Stimulated activated CD8-positive, alpha-beta memory T cell treated with anti-CD3 and anti-CD28 coated beads, Interleukin-7, amount 100 ng/mL, for 1 hour (primary cell): ENCODE measurements at places on chromosomes 6 and 20.

- DNase-seq: no peak
Measured at GRCh38 chr6:15077961-15078360, 167.9 kb upstream of the JARID2 start.

GRCh38 chr6:49072146-49072545 is 390.9 kb downstream of the MMUT start:
- no peak for DNase-seq

DNA sequence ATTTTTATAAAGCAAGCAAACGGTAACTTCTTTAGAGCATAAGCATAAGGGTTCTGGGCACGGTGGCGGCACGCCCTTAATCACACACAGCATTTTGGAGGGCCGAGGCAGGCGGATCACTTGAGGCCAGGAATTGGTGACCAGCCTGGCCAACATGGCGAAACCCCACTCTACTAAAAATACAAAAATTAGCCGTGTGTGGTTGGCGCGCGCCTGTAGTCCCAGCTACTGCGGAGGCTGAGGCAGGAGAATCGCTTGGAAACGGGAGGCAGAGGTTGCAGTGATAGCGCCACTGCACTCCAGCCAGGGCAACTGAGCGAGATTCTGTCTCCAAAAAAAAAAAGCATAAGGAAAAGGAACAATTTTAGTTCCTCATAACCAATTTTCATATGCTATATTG is 2.6 kb downstream of the SENP6 start:
- no peak for DNase-seq

DNA sequence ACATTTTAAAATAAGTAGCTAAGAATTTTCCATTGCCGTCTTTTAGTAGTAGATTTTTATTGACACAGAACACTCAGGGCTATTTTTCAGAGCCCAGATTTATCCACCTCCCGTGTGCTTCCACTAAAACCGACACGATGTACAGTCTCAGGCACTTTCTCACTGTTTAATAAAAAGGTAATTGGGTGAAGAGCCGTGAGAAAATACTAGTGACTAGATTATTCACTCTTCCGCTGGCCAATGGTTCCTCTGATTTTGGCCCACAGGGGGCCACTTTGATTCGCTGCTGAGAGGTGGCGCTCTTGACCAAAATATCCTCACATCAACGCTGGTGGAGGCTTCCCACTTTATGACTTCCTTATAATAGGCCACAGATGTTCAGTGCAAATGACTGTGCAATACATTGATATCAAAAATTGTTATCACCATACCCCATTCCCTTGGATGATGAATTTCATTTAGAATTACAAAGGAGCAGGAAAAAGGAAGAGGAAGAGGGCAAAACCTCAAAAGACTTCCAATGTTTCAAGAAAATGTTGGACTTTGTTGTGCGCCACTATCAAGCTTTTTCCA is 12.3 kb upstream of the HDDC2 start:
- DNase-seq: no peak

DNA sequence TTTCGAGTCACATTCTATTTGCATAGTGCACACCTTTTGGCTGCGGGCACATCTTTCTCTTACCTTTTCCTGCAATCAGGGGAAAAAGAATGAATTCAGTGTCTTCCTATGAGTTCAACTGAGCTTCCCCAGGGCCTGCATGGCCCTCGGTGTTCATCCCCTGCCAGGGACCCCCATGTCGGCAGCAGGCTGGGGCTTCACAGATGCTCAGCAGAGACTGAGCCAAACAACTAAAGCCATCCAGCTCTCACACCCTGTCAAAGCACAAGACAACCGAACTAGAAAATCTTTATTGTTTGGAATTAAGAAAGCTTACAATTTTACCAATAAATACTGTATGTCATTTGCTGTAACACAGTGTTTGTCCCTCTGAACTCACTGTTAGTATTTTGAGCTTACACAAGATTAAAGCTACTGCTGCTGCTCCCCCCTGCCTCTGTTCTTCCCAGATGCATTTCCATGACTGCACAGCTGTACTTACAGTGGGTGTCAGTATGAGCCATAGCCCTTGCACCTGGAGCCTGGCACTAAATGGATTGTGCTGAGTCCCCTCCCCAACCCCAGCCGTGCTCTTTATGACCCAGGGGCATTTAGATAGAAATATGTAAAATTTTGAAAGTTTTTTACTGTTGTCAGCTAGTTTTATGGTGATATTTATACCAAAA is 205.8 kb downstream of the TMEM242 start:
- DNase-seq: no peak

DNA sequence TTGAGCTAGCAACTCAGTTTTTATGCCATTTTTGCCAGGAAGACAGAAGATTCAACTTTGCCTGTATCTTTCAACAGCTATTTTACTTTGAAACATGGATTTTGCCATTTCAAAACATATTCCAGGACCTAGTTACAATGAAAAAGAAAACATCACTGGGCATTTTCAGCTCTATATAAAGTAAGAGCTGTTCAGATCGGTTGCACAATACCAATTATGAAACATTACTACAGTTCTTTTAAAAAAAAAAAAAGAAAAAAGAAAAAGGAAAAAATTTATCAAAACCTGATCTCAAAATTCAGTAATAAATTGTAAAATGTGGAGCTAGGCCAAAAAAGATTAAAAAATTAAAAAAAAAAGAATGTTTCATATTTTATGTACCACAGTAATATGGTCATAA is 15.6 kb downstream of the BCLAF1 start:
- DNase-seq: no peak

DNA sequence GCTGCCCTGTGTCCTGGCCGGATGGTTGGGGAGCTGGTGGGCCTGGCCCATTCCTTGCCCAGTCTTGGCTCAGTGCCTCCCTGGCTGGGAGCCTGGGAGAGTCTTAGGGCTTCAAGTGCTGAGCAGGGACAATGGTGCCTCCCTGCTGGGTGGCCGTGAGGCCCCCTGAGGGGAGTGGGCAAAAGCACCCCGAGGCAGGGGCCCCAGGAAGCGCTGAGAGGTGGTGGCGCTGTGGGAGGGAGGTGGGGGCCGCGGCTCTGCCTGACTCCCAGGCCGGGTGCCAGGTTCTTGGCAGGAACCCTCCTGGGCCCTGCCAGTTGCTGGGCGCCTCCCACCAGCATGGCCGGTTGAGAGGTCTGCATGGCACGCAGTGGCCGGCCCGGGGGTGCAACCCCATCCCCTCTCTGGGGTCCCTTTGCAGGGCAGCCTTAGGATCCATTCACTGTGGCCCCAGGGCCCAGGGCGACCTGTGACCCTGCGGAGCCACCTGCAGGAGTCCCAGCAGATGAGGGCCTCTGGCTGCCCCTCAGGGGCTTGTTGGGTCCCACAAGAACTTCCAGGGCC is 9.2 kb upstream of the RPS21 start:
- DNase-seq: no peak

- no peak for DNase-seq
Measured at GRCh38 chr6:119929121-119929520, 579.6 kb upstream of the MAN1A1 start.

DNA sequence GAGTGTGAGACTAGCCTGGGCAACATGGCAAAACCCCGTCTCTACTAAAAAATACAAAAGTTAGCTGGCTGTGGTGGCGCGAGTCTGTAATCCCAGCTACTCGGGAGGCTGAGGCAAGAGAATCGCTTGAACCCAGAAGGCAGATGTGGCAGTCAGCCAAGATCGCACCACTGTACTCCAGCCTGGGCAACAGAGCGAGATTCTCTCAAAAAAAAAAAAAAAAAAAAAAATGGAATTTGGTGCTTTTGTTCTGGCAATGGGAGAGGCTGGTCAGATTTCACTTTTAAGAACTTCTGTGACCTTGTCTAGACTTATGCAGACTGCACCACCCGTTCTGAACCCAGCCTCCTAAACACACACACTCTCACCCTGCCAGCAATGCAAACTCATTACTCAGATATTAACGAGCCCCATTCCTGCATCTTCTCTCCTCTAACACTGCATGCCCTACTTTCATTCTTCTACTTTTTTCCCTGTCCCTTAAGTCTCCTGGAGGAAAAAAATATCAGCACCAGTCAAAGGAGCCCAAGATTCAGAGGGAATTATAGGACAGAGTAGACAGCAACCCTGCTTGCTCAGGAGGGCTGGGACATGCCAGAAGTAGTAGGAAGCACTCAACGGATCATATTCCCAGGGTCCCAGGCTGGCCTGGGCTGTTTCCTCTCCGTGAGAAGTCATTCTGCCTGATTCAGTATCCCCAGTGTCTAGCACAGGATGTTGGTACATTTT is 4.4 kb downstream of the MOCS1 start:
- no peak for DNase-seq

GRCh38 chr6:105321728-105322127 is 81.2 kb downstream of the PREP start:
- no peak for DNase-seq

GRCh38 chr6:84773431-84774156 is 9.2 kb upstream of the TBX18 start:
- DNase-seq: no peak

GRCh38 chr20:56566621-56567020 is 33.6 kb downstream of the FAM209B start:
- no peak for DNase-seq

- DNase-seq: no peak
Measured at GRCh38 chr20:59055302-59055701, 12.7 kb upstream of the PRELID3B start.

- no peak for DNase-seq
Measured at GRCh38 chr20:63802469-63803240, 28.4 kb downstream of the ZBTB46 start.

DNA sequence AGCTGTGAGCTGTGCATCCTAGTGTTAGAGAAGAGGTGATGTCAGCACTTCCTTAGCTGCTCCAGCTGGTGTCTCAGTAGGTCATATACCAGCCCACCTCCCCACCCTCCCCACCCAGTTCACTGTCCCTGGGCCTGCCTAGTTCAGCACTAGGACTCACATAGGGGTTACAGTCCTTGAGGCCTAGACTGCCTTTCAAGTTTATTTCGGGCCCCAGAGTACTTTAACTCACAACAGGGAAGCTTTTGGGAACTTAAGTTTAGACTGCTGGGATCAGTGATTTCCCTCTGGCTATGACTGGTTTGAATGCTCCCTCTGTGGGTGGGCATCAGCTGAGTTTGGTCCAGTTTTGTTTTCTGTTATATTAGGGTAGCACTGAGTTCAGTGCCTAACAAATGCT is 139.2 kb upstream of the MMS22L start:
- DNase-seq: no peak

GRCh38 chr20:19915111-19915798 is 101.9 kb upstream of the NAA20 start:
- DNase-seq: no peak

DNA sequence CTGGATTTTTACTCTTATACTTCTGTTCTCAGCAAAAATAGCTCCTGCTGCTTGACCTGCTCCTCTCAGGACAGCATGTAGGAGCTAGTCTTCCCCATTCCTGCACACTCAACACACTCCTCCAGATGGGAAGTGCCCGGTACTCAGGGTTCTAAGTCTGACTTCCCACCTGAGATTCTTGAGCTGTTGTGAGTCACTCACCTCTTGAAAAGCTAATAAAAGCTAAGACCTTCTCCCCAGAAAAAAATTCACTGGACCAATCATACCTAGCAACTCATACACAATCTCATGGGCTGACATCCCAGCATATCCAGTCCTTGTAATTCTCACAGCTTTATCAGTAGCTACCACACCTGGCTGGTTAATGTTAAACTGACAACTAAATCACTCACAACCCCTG is 53.5 kb downstream of the TRPC4AP start:
- DNase-seq: no peak

GRCh38 chr6:166330612-166331011 is 11.7 kb downstream of the SFT2D1 start:
- DNase-seq: no peak

GRCh38 chr20:51937779-51938178 is 135.5 kb upstream of the SALL4 start:
- no peak for DNase-seq

GRCh38 chr6:139834232-139834631 is 459.8 kb upstream of the CITED2 start:
- no peak for DNase-seq

- no peak for DNase-seq
Measured at GRCh38 chr6:163705923-163706322, 291.4 kb downstream of the QKI start.

- no peak for DNase-seq
Measured at GRCh38 chr6:16437095-16437494, 198.7 kb downstream of the GMPR start.

DNA sequence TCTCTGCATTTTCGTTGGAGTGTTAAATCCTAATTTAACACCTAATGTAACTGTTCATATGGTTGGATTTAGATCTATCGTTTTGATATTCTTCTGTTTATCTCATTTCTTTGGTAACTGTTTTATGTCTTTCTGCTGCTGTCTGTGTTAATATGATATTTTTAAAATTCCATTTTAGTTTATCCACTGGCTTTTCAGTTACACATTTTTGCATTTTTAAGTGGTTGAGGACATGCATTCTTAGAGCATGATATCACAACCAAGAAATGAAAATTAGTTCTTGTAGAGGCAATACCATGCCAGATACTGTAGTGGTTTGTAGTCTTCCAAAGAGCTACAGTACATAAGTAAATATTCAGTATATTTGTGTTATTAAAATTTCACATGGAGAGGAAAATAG is 58.6 kb downstream of the LIN28B start:
- no peak for DNase-seq

DNA sequence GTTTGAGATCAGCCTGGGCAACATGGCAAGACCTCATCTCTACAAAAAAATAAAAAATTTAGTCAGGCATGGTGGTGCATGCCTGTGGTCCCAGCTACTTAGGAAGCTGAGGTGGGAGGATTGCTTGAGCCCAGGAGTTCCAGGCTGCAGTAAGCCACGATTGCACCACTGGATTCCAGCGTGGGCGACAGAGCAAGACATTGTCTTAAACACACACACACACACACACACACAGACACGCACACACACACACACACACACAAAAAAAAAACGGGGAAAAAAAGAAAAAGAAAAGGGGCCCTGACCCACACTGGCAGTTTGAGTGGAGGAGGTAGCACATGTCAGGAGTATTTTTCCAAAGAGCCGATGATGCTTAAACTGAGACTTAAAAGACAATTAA is 122.2 kb downstream of the AFG1L start:
- DNase-seq: no peak
